ENCODE measurements at places on chromosomes 3 and 15.

GRCh38 chr15:51137880-51138430 is 43.2 kb upstream of the TNFAIP8L3 start:
- no peak for DNase-seq

DNA sequence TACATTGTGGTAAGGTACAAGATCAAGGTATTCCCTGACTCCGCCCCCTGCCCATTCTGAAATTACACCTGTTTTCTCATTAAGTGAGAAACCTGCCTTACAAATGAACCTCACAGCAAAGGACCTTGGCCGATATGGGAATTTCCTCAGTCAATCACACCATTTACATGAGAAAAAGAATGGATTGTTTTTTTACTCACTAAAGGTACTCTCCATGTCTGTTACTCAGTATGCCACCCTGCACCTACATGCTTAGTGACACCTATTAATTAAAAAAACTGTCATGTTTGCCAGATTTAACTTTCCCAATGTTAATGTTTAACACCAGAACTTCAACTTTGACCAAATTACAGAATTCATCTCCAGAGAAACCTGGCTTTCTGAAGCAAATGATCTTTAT is 62.0 kb downstream of the ESYT3 start:
- DNase-seq, result no peak

DNA sequence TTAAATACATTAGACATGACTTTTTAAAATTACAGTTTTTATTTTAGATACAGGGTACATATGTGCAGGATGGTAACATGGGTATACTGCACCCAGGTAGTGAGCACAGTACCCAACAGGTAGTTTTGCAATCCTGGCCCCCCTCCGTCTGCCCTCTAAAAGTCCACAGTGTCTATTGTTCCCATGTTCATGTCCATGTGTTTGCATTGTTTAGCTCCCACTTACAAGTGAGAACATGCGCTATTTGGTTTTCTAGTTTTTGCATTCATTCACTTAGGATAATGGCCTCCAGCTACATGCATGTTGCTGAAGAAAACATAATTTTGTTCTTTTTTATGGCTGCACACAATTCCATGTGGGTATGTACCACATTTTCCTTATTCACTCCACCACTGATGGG is 23.8 kb downstream of the C3orf70 start:
- DNase-seq, result no peak

- DNase-seq, result no peak
Observed at GRCh38 chr15:79122991-79123390, 32.4 kb upstream of the RASGRF1 start.

DNA sequence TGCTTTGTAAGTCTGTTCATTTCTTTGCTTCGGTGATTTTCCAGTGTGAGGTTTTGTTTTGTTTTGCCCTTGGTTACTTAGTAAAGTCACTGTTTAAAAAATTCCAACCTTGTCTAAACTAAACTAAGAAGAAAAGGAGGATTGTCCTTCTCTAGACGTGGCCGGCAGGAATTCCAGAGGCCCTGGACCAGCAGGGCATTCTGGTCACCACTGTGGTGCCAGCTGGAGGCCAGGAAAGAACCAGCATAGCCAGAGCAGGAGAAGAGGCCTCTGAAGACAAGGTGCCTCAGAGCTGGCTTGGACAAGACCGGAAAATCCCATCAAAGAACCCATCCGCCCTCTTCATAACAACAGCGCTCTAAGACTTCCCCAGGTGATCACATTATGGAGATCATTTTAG is 8.2 kb downstream of the PLOD2 start:
- DNase-seq, result no peak

Data from CD4-positive, alpha-beta T cell treated with Interleukin-15 for 1 hour (primary cell).